ENCODE measurements at places on chromosomes 11 and 22. TPM values are rescaled to one million over a fixed set of nuclear protein-coding genes. Genes with fewer than 3 reads are reported as not detected.

GRCh38 chr11:16669799-16670415 is 68.5 kb upstream of the C11orf58 start:
- no peaks in the 10 kb centered on the region for H3K27me3 ChIP-seq
- no peak overlapping the region for H3K4me3 ChIP-seq
- peak; percentile 77 for DNase-seq
- H3K4me1 ChIP-seq = peaks cover 6% of the 10 kb centered on the region
- H3K36me3 ChIP-seq = no peaks in the 10 kb centered on the region

GRCh38 chr22:47270463-47271135 is 508.1 kb downstream of the TBC1D22A start:
- no peak overlapping the region for H3K4me3 ChIP-seq
- no peak for DNase-seq
- H3K4me1 ChIP-seq = no peaks in the 10 kb centered on the region
- no peaks in the 10 kb centered on the region for H3K27me3 ChIP-seq

DNA sequence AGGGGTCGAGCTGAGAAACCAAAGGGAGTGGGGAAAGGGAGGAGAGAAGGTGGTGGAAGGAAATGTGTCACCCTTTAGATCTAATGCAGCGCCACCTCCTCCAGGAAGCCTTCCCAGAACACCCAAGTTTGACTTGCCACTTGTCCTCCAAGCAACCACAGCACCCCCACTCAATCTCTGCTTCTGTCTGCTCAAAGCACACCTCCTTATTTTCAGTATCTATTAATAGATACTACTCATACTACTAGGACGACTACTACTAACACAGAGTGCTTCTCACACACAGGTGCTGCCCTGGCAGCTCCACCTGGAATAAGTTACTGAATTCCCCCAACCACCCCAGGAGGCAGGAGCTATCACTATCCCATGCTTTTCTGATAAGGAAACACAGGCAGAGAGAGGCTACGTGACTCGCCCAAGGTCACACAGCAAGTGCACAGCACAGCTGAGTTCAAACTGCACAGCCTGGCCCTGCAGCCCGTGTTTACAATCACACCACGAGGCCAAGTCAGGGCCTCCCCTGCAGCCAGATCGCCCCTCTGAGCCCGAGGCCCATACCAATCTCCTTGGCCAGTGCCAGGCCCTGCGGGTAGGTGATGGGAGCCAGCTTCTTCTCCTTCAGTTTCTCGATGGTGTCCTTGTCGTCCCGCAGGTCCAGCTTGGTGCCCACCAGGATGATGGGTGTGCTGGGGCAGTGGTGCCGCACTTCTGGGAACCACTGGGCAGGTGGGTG is 13.2 kb downstream of the RAC2 start:
- H3K36me3 ChIP-seq = no peaks in the 10 kb centered on the region
- H3K4me3 ChIP-seq = no peak overlapping the region
- H3K27ac ChIP-seq = no peak overlapping the region
- 0 out of 2 replicates have a peak, but pooled peaks cover 3% of the 10 kb centered on the region for H3K4me1 ChIP-seq
- DNase-seq = no peak

DNA sequence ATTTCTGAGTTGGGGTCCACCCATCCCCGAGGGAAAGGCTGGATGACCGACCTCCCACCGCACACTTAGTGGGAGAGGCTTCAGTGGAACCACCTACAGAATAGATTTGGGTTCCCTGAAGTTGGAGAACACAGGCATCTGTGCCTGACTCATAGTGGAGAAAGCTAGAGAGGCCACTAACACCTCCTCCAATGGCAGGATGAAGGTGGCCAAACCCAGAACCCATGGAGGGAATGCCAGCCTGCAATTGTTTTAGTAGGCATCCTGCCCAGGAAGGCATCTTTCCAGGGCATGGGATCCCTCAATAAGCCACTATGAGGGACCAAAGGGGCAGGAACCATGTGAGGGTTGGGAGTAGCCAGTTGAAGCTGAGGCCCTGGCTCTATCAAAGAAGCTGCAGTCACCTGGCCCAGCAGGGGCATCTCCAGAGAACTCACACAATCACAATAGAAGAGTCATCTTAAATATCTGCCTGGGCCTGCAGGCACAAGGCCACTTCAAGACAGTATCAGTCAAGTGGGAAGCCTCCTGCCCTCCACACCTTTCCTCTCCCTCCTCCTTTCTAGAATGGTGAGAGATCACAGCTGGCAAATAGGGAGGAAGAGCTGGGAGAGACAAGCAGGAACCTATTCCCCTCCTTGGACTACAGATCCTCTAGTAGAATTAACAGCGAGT is 124.1 kb upstream of the CSNK2A3 start:
- H3K4me3 ChIP-seq = no peak overlapping the region
- H3K27me3 ChIP-seq = no peaks in the 10 kb centered on the region
- H3K36me3 ChIP-seq = no peaks in the 10 kb centered on the region
- H3K4me1 ChIP-seq = no peaks in the 10 kb centered on the region
- DNase-seq = no peak

DNA sequence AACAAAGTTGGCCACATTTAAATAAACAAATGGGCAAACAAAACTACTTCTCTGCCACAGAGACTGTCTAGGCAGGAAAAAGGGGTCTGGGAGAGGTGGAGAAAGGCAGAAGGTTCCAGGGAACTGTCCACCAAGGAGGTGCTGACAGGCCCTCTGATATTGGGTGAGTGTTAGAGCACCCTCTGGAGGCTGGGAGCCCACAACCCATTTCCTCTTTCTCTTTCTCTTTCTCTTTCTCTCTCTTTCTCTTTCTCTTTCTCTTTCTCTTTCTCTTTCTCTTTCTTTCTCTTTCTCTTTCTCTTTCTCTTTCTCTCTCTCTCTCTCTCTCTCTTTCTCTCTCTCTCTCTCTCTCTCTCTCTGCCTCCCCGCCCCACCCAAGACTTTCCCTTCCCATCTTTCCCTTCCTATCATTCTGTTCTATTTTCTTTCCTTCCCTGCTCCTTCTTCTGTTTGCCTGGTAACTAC is 912.8 kb downstream of the DLG2 start:
- no peaks in the 10 kb centered on the region for H3K4me1 ChIP-seq
- H3K27ac ChIP-seq = no peak overlapping the region
- H3K36me3 ChIP-seq = no peaks in the 10 kb centered on the region
- H3K27me3 ChIP-seq = peaks cover 3% of the 10 kb centered on the region

DNA sequence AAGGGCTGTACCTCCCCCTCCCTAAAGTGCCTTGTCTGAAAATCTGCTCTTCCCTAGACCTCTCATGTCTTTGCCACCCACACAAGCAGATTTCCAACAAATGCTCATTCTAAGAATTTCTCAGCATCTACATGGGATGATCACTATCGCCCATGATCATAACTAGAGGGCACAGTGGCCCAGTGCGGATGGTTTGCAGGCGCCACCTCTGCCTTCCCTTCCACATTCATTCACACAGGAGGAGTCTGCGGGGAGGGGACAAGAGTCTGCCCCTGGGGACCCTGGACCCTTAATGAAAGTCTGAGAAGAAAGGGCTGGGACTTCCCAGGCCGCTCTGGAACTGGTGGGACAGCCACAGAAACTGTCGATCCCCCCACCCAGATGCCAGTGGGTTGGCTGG is 28.9 kb downstream of the KCTD17 start:
- H3K27ac ChIP-seq = no peak overlapping the region
- H3K4me3 ChIP-seq = no peak overlapping the region
- peaks cover 3% of the 10 kb centered on the region for H3K4me1 ChIP-seq
- no peaks in the 10 kb centered on the region for H3K36me3 ChIP-seq
- H3K27me3 ChIP-seq = no peaks in the 10 kb centered on the region
- DNase-seq = no peak

DNA sequence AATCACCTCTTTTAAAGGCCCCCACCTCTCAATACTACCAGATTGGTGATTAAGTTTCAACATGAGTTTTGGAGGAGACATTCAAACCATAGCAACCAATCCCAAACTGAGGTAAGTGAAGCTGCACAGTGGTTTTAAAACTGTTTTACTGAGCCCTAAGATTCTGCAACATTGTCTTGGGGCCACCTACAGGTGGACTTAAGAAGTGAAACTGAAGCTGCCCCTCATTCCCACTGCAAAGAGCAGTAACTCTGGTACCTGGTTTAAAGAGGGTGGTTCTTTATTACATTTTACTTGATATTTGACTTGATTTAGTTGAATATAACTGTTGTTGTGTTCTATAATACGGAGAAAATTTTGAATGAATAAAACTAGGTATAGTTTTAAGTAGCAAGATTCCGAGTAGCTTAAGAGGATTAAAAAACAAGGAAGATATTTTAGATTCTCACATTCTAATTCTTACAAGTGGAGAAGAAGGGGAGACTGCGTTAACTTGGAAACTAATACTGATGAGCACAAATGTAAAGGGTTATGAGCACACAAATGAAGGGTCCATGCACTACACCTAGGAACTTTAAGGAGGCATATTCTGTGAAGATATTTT is 26.7 kb downstream of the SYT9 start:
- H3K4me3 ChIP-seq = no peak overlapping the region
- H3K4me1 ChIP-seq = no peaks in the 10 kb centered on the region
- no peak overlapping the region for H3K27ac ChIP-seq
- no peaks in the 10 kb centered on the region for H3K27me3 ChIP-seq

IL17REL gene
- total RNA-seq = 0.20 TPM

GRCh38 chr11:1260023-1260501 is 37.2 kb downstream of the MUC5B start:
- no peaks in the 10 kb centered on the region for H3K4me1 ChIP-seq
- no peaks in the 10 kb centered on the region for H3K36me3 ChIP-seq
- H3K27ac ChIP-seq = no peak overlapping the region
- no peak for DNase-seq
- no peaks in the 10 kb centered on the region for H3K27me3 ChIP-seq
- no peak overlapping the region for H3K4me3 ChIP-seq

DLG2 gene
- total RNA-seq = 17.0 TPM

DNA sequence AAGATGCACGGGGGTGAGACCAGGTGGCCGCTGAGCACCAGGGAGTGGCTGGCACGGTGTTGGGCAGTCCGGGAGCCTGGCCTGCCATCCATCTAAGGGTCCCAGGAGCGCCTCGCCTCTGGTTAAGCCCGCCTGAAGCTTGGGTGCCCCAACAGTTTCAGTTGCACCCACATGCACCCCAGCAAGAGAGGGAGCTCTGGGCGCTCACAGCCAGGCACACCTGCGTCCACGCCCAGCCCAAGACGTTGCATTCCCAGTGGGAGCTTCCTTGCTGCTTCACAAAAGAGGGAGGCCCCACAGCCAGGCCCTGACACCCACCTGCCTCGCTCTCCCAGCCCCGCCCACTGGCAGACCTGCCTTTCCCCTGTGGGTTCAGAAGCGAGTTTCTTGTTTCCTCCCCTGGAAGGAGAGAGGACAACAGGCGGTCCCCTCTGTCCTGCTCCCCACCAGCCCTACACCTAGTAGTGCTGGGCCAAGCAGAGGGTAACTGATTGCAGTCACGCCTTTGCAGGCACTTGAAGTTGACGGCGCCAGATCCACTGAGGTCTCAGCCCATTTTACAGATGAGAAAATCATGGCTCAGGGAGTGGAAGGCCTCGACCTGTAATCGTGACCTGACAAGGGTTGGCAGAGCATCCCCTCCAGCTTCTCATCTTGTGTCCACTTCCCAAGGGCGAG is 35.4 kb downstream of the OSBPL5 start:
- no peaks in the 10 kb centered on the region for H3K27me3 ChIP-seq
- DNase-seq = no peak
- H3K4me1 ChIP-seq = no peaks in the 10 kb centered on the region
- no peak overlapping the region for H3K4me3 ChIP-seq
- H3K36me3 ChIP-seq = no peaks in the 10 kb centered on the region

- peaks cover 6% of the 10 kb centered on the region for H3K4me1 ChIP-seq
- H3K27ac ChIP-seq = no peak overlapping the region
- H3K4me3 ChIP-seq = peak overlapping the region; percentile 54
- peaks cover 37% of the 10 kb centered on the region for H3K27me3 ChIP-seq
- H3K36me3 ChIP-seq = no peaks in the 10 kb centered on the region
- no peak for DNase-seq
These were observed 648 bp downstream of the FOSL1 start for GRCh38 chr11:65899356-65900124.

- peaks cover 22% of the 10 kb centered on the region for H3K36me3 ChIP-seq
- H3K4me1 ChIP-seq = no peaks in the 10 kb centered on the region
- no peak overlapping the region for H3K27ac ChIP-seq
- H3K27me3 ChIP-seq = no peaks in the 10 kb centered on the region
- no peak for DNase-seq
These were observed 12.7 kb downstream of the POLDIP3 start for GRCh38 chr22:42601879-42602465.
